ENCODE measurements at places on chromosomes 6 and 20.

DNA sequence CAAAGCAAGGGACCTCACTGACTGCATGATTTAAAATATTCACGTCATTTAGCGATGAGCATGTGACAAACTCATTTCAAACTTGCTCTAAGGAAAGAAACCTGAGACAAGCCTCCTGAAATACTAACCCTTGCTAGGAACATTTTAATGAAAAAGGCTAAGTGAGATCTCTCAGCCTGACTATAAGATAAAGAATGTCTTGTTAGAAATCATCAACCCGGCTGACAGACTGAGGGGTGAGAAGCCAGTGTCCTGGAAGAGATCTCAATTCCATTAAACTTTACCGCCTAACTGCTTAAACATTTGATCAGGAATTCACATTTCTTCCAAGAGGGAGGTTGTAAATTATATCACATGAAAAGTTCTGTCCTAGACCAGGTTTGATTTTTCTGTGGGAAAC is 274.8 kb upstream of the EXOC2 start:
- H3K4me1 ChIP-seq = no peaks in the 10 kb centered on the region
- H3K36me3 ChIP-seq = no peaks in the 10 kb centered on the region
- H3K4me3 ChIP-seq = no peak overlapping the region
- H3K27me3 ChIP-seq = peaks cover 7% of the 10 kb centered on the region
- DNase-seq = no peak
- no peak overlapping the region for H3K27ac ChIP-seq

GRCh38 chr20:62808211-62808865 is 3.7 kb downstream of the OGFR start:
- H3K4me1 ChIP-seq = peaks cover 33% of the 10 kb centered on the region
- H3K27ac ChIP-seq = no peak overlapping the region
- H3K4me3 ChIP-seq = no peak overlapping the region
- no peak for DNase-seq

- DNase-seq = no peak
- H3K36me3 ChIP-seq = no peaks in the 10 kb centered on the region
- H3K4me1 ChIP-seq = no peaks in the 10 kb centered on the region
Observed at GRCh38 chr6:134605034-134605433, 287.1 kb upstream of the SGK1 start.

DNA sequence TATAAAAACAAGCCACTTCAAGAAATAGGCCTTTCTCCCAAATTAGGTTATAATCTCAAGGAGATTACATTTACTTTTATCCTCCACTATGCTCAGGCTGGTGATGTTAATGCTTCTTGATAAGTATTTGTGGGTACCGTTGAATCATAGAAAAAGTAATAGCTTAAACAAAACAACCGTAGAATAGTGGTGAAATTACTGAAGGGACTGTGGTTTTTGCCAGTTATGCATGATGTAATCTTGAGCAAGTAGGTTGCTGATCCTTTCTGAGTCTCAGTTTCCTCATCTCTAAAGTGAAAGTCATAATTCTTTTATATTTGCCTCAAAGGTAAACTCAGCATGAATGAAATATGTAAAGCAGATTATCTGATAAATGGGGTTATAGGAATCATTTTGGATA is 187.3 kb upstream of the JAG1 start:
- H3K4me1 ChIP-seq = peaks cover 4% of the 10 kb centered on the region
- no peaks in the 10 kb centered on the region for H3K27me3 ChIP-seq
- DNase-seq = no peak
- H3K27ac ChIP-seq = no peak overlapping the region
- H3K36me3 ChIP-seq = no peaks in the 10 kb centered on the region
- H3K4me3 ChIP-seq = no peak overlapping the region

Measured in Panc1 (cell line).